Gastrocnemius medialis (tissue), 4 donors: ENCODE measurements at places on chromosomes 5 and 9. TPM values are rescaled to one million over a fixed set of nuclear protein-coding genes. Genes with fewer than 3 reads are reported as not detected.

DNA sequence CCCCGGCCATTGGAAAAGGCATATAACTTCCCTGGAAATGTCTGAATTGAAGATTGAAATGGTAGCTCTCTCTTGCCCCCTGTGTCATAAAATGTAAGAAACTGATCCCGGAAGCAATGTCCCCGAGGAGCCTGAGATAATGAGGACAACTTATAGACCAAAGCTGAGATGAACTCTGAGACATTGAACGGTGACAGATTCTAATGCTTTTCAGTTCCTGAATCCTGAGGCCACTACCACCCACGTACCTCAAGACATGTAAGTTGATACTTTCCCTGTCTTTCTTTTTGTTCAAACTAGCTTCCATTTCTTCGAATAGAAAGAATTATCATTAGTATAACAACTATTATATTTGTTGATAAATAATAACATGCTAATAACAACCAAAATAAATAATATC is 51.0 kb downstream of the KIF4B start:
- no peak for DNase-seq

Gene ENTREP1
- 21.4 TPM for total RNA-seq

Gene NRARP
- 2.4 TPM for total RNA-seq

GRCh38 chr9:117548556-117548955 is 133.7 kb upstream of the ASTN2 start:
- DNase-seq = no peak

Gene PAPPA
- 2.1 TPM for total RNA-seq

- DNase-seq = no peak
Observed at GRCh38 chr9:15136646-15137045, 170.4 kb downstream of the TTC39B start.

GRCh38 chr9:112375361-112375760 is 4.5 kb upstream of the HSDL2 start:
- no peak for DNase-seq

Gene DDX4
- not detected for total RNA-seq

GRCh38 chr5:598564-598890 is 13.6 kb upstream of the CEP72 start:
- no peak for DNase-seq

GRCh38 chr9:111937781-111938426 is 41.3 kb downstream of the UGCG start:
- DNase-seq = no peak

DNA sequence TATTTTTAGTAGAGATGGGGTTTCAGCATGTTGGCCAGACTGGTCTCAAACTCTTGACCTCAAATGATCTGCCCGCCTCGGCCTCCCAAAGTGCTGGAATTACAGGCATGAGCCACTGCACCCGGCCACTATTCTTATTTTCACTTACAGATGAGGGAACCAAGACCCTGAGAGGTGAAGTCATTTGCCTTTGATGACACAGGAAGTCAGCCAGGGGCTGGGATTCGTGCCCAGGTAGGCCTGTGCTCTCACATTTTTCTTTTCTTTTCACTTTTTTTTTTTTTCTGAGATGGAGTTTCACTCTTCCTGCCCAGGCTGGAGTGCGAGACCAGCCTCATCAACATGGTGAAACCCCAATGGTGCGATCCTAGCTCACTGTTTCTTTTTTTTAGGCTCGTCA is 22.2 kb downstream of the ENG start:
- no peak for DNase-seq

Gene INSL4
- total RNA-seq = not detected

- no peak for DNase-seq
Observed at GRCh38 chr5:82666312-82666711, 388.2 kb upstream of the RPS23 start.

DNA sequence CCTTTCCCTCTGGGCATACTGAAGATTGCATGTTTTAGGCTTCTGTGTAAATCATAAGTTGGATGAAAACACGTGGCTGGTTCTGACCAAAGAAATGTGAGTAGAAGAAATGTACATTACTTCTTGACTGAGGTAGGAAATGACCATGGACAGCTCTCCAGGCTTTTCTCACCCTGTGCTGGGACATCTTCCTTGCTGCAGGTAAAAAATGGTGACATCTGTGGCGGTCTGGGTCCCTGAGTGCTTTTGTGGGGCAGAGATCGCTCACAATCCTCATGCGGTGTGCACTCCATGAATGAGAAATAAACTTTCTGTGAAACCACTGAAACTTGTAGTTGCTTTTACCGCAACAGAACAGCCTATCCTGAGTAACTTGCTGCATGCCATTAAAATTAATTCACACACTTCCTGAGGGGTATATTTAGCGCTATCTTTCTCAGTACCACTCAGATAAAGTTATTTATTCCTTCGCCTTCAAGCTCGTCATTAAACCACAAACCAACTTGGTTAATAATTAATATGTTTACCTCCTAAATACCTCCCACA is 730.4 kb downstream of the EFNA5 start:
- DNase-seq = no peak

GRCh38 chr9:29290516-29290915 is 1717.2 kb upstream of the C9orf72 start:
- DNase-seq = no peak

- no peak for DNase-seq
Observed at GRCh38 chr5:39192450-39193160, 26.8 kb downstream of the FYB1 start.

DNA sequence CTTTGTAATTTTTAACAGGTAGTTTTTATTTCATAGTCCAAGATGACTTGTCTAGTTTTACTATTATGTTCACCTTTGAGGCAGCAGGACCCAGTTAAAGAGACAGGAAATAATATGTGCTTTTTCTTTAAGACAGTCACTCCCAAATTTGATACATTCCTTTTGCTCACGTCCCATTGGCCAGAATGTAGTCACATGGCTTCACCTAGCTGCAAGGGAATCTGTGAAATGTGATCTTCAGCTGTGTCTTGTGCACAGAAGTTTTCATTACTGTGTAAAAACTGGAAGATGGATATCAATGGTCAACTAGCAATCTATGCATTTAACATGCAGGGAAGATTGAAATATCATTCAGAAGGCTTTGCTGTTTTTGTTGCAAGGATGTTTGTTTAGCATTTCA is 41.1 kb downstream of the XRCC4 start:
- no peak for DNase-seq
